ENCODE measurements at places on chromosomes 1 and 21. TPM values are rescaled to one million over a fixed set of nuclear protein-coding genes. Genes with fewer than 3 reads are reported as not detected.

DNA sequence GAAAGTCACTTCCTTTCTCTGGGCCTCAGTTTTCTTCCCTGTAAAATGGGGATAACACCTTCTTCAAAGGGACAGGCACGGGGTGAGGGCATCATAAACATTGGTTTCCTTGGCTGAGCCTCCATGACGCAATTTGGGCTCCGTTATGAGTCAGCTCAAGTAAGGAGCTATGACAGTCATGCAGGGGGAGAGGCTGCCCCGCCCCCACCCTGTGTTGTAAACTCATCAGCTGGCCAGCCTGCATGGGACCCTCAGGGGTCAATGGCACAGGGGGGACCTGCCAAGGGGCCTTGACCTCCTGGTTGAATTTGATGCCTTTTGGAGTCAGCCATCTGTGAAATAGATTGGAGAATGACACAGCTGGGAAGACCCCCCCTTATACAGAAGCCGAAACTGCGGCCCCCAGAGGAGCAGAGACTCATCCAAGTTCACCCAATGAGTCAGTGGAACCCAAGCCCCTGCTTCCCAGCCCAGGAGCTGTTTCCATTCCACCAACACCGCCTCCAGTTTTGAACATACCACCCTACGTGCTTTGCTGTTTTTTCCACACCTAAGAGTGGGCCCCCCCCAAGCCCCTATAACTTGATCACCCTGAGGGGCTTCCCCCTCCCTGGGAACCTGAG lies 36.8 kb upstream of the RUNX3 start:
- no peak for DNase-seq

GRCh38 chr1:54500107-54500431 lies 48.0 kb upstream of the ACOT11 start:
- no peak for DNase-seq

UBE2J2 gene
- total RNA-seq: 27.5 TPM

- DNase-seq: no peak
Measured at GRCh38 chr1:76035053-76035452, 39.5 kb upstream of the ST6GALNAC3 start.

GRCh38 chr1:29743931-29744330 lies 507.6 kb downstream of the PTPRU start:
- DNase-seq: no peak

DNA sequence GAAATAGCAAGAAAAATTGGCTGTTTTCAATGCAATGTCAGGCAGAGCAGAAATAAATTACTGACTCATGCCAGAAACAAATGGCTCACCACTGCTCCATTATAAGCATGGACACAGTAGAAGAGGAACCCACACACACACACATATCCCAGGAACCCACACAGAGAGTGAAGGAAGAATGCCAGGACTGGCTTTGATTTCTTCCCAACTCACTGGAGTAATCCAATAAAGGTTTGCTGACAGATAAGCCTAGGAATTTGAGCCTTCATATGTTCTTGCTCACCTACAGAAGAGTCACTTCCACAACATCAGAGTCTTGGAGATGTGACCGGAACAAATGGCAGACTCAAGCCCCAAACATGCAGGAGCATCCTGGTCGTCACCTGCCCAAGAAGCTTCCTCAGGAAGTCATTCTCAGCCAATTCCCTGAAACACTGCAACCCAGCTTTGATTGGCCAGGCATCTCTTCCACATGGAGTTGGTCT lies 2.2 kb downstream of the SH3BP5L start:
- DNase-seq: no peak

PDE4DIP gene
- 722 TPM for total RNA-seq
